Stimulated activated CD4-positive, alpha-beta T cell treated with anti-CD3 and anti-CD28 coated beads, TNF-alpha, amount 100 ng/mL, for 24 hours (primary cell): ENCODE measurements at places on chromosomes 6 and 20.

GRCh38 chr20:21237956-21238799 lies 65.0 kb upstream of the XRN2 start:
- DNase-seq = no peak

DNA sequence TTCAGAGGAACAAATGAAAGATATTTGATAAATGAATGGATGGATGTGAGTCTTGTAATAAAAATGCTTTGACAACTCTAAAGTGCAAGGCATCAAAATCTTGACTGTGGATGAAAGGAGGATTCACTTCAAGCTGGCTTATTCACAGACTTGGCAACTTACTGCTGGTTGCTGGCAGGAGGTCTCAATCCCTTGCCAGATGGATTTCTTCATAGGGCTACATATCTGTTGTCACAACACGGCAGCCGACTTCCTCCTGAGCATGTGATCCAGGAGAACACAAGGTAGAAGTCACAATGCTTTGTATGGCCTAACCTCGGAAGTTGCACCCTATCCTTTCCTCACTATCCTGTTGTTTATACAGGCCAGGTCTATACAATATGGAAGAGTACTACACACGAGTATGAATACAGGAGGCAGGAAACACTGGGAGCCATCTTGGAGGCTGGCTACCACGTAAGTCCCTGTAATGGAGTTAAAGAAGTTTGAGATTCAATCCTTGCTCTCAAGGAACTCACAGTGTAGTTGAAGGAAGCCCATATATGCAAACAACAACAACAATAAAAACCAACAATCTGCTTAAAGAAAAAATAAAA lies 97.9 kb downstream of the ID4 start:
- no peak for DNase-seq

DNA sequence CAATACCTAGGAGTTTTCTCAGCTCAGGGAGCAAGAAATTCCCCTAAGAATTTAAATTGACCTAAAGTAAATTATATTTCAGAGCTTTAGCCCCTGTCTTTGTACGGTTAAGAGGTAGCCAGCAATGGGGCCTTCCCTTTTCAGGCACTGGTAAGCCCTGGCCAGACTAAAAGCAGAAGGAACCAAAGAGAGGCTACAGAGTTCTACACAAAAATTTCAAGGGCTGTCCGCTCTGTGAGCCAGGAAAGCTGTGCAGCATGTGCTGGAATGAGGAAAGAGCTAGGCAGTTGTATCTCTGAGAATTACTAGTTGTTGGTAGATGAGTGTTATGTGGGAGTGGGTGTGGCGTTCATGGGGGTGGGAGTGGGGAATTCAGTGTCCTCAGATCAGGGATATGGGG lies 96.3 kb upstream of the MAFB start:
- no peak for DNase-seq

DNA sequence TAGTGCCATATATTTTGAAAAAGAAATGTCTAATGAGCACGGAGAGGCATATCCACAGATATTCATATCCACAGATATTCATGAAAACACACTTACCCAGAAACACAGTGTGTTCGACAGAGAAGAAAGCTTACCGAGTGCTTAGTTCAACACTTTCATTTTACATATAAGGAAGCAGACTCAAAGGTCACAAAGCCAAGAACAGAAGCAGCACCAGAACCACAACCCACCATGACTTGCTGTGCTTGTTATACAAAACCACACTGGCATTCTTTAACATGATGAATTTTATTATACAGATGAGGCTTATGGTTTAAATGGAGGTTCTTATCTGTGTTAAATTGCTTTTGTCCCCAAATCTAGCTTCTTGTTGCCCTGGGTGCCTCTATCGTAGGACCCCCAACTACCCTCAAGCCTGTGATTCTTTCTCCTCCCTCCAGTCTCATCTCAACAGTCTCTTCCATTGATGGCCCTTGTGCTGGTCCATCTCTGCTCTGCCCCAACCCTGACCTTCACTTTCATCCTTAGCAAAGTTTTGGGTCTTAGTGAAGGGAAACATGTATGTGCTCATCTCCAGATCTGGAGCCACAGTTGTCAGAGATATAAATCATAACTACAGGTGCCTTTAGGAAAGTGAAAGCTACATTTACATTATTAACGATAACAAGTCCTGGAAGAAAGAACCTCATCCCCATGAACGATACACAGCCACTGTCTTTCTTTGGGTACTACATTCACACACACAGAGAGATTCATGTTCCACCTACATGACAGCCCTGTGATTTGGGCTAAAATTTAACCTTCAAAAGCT lies 40.0 kb downstream of the SF3B5 start:
- DNase-seq = peak; percentile 38

GRCh38 chr6:6678811-6679210 lies 90.3 kb downstream of the LY86 start:
- DNase-seq = no peak

DNA sequence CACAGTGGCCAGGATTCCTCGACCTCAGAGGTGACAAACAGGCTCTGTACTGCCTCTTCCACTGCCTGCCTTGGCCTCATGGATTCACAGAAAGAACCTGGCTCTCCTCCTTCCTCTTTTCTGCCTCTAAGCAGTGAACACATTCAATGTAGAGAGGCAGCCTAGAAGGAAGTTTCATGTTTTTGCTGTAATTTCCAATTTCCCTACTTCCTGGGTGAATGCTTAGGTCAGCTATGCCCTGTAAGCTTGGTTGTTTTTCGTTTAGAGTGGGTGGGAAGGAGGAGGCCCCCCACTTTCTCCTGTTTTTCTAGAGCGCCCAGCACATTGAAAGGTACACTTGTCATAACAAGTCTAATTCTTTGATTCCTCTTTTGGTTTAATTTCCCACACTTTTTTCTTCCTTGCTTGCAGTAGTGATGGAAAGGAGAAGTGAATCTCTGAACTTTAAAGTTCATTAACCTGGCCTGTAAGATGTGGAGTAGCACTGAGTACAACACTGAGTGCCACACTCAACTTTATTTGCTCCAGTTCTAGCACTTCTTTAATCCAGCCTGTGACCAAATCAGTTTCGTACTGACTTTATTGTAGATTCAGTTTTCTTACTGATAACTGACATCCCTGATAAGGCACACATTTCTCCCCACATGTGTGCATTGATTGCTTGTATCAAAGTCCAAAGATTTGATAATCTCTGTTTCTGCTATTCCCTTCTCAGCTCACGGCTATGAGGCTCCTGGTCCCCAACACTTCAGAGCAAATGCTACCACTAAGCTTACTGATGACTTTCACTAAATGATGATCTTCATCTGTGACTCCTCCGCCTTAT lies 100.0 kb upstream of the MAN1A1 start:
- no peak for DNase-seq

DNA sequence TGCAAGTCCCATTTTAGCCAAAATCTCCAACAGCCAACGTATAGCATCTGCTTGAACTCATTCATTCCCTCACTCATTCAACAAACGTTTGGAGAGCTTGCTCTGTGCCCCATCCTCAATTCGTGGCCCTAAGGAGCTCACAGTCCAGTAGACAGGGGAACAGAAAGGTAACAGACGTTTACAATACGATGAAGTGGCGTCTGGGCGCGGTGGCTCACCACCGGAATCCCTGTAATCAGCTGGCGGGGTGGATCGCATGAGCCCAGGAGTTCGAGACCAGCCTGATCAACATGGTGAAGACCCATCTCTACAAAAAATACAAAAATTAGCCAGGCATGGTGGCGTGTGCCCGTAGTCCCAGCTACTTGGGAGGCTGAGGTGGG lies 790 bp upstream of the E2F1 start:
- no peak for DNase-seq

- DNase-seq = no peak
Measured at GRCh38 chr20:10059006-10059405, 24.2 kb downstream of the ANKEF1 start.

- no peak for DNase-seq
Measured at GRCh38 chr6:56852260-56853010, 102.5 kb upstream of the BEND6 start.

DNA sequence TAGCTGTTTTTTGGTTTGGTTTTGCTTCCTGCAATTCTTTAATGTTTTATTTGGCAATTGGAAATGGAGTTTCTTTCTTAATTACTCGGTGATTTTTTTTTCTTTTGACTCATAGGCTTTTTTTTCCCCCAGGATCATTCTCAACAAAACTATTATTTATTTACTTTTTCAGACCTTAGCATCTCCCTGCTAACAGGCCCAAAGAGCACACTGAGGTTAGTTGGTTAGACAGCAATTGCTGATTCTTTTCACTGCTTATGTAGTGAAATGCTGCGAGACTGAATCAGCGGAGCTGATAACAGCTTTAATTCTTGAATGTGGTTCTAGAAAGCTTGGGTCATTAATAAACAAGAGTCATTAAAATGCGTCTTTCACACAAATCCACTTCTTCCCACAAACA lies 79.1 kb upstream of the ZFP64 start:
- no peak for DNase-seq

- no peak for DNase-seq
Measured at GRCh38 chr6:168616816-168617765, 176.1 kb downstream of the SMOC2 start.

DNA sequence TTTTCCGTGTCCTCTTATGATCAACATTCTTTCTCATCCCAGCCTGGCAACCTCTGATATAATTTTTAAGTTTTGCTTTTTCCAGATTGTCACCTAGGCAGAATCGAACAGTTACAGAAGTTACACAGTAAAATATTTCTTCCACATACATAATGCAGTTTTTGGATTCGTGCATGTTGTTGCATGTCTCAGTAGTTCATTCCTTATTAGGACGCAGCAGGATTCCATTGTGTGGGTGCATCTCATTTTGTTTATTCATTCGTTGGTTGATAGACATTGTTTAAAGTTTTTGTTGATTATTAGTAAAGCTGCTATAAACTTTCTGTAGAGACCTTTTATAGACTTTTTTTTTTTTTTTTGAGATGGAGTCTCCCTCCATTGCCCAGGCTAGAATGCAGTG lies 284.3 kb upstream of the FERMT1 start:
- DNase-seq = no peak

DNA sequence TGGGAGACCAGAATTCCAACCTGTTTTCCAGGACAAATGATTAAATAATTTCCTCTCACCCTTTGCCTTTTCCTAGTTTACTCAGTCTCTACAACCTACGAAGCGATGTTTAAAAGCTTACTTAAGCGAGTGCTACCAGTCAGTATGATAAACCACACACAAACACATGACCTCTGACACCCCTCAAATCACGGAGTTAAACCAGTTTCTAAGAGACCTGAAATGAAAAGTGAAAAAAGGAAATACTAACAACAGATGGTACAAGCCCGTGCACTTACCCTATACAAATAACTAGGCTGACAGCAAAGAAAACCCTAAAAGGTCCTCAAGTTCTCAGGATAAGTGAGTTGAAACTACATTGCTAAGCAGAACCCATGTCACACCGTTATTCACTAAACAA lies 7.7 kb downstream of the TNFRSF21 start:
- DNase-seq = no peak

DNA sequence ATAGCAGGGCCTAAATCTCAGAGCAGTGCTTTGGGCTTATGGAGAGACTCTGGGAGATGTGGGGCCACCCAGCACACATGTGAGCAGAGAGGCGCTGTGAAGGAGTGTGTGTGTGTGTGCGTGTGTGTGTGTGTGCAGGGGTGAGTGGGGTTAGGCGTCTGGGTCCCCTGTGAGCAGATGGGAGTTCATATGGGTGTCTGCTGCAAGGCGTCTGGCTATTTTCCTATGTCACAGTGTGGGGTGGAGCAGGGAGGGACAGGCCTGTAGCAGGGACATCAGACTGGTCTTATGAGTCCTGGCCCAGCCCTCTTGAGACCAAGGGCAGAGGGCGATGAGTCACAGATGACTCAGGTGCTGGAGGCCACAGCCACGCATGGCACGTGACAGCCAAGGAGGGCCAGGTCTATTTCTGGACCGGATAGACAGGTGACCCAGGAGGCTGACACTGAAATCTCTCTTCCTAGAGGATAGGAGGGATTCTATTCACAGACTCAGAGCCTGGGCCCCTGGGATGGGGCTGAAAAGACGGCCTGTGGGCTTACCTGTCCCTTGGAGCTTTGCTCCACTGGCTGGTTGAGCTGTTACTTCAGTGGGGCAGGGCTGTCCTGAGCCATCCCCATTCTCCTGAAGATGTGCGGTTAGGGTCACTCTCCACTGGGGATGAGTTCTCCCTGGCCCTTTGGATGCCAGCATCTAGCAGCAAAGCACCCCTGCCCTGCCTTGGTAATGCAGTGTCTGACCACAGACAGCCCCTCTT lies 28.9 kb downstream of the VEGFA start:
- DNase-seq = no peak

- DNase-seq = no peak
Measured at GRCh38 chr6:43269273-43270007, 26.2 kb downstream of the TTBK1 start.

DNA sequence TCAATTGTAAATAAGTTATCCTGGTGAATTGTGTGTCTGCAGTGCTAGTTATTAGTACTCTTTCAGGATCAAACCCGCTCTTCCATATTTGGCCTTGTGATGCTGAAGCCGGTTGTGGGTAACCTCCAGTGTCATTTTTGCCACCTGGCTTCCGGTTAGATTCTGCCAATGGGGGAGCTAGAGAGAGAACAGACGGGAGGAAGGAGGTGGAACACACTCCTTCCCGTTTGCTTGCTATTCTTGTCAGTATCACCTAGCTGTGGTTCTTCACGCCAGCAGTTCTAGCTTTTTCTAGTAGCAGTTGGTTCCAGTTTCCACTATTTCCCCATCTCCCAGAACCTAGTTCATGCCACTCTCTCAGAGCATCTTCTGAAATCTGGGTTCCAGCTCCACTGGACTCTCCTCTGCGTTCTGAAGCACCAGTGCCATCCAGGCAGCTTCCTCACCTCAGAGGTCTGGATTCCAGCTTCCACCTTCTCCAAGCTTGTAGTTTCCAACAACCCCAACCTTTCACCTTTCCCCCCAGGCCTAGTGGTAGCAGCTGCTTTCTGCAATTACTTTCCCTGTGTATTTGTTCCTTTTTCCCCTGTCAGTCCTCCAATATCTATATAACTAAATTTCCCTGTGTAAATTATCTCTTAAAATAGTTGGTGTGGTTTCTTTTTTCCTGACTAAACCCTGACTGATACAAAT lies 46.9 kb upstream of the LOC128125822 start:
- DNase-seq = no peak

- no peak for DNase-seq
Measured at GRCh38 chr6:7328243-7328642, 15.2 kb upstream of the SSR1 start.

DNA sequence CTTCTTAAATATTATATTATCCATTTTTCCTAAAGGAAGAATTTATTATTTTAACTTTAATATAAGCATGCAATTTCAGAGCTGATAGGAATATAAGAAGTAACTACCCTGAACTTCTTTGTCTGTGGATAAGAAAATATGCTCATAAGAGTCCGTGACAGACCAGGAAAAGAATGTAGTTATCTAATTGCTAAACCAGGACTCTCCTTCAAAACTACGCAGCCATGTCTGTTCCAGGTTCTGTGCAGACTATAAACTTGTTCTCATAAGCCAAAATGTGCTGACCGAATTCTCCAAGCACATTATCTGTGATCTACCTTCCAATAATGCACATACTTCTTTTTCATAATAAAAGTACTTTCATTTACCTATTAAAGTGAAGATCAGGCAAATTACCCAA lies 116.5 kb downstream of the TRDN start:
- no peak for DNase-seq

GRCh38 chr6:143542888-143543287 lies 31.4 kb upstream of the FUCA2 start:
- no peak for DNase-seq

- DNase-seq = no peak
Measured at GRCh38 chr6:25215881-25216280, 63.3 kb upstream of the CARMIL1 start.

GRCh38 chr20:62390317-62391164 lies 3.6 kb downstream of the RPS21 start:
- no peak for DNase-seq
